ENCODE measurements at places on chromosomes 2 and 18. TPM values are rescaled to one million over a fixed set of nuclear protein-coding genes. Genes with fewer than 3 reads are reported as not detected.

TCF7L1 gene
- total RNA-seq, result not detected

PDE1A gene
- total RNA-seq, result not detected

ACOXL gene
- 1.2 TPM for total RNA-seq

NIFK gene
- 78.7 TPM for total RNA-seq

SAG gene
- total RNA-seq, result not detected

STAM2 gene
- total RNA-seq, result 22.4 TPM

CEBPZOS gene
- total RNA-seq, result 40.8 TPM

C2orf81 gene
- 3.5 TPM for total RNA-seq

WNT6 gene
- not detected for total RNA-seq

RMDN2 gene
- 0.78 TPM for total RNA-seq

KIF1A gene
- 0.17 TPM for total RNA-seq

KIAA2012 gene
- not detected for total RNA-seq

FBXO48 gene
- total RNA-seq, result 2.5 TPM

TFCP2L1 gene
- not detected for total RNA-seq

GAD1 gene
- 5.1 TPM for total RNA-seq

PRKAG3 gene
- total RNA-seq, result not detected

LCT gene
- total RNA-seq, result 0.74 TPM

ACMSD gene
- not detected for total RNA-seq

PAX3 gene
- not detected for total RNA-seq

RNF103 gene
- 16.4 TPM for total RNA-seq

KCNIP3 gene
- total RNA-seq, result not detected

TMEM182 gene
- total RNA-seq, result 2.2 TPM

SLC5A7 gene
- not detected for total RNA-seq

IAH1 gene
- total RNA-seq, result 60.7 TPM

GDF7 gene
- total RNA-seq, result not detected

TSHZ1 gene
- 14.9 TPM for total RNA-seq

PPP1CB gene
- 196 TPM for total RNA-seq

CLIP4 gene
- 29.4 TPM for total RNA-seq

ZNF385B gene
- not detected for total RNA-seq

LINC00305 gene
- not detected for total RNA-seq

RBKS gene
- total RNA-seq, result 1.6 TPM

ADRA2B gene
- total RNA-seq, result 0.07 TPM

SNED1 gene
- total RNA-seq, result 21.0 TPM

EFHD1 gene
- 0.86 TPM for total RNA-seq

PRKCE gene
- 13.7 TPM for total RNA-seq

ALK gene
- total RNA-seq, result not detected

GALNT3 gene
- total RNA-seq, result 15.4 TPM

PROKR1 gene
- total RNA-seq, result 0.05 TPM

OTOS gene
- not detected for total RNA-seq

MOGAT1 gene
- total RNA-seq, result not detected

TTN gene
- total RNA-seq, result 9.7 TPM

GBX2 gene
- total RNA-seq, result not detected

REEP1 gene
- total RNA-seq, result 0.10 TPM

POTEJ gene
- total RNA-seq, result not detected

KCNF1 gene
- not detected for total RNA-seq

EMILIN1 gene
- total RNA-seq, result 1.4 TPM

OSR1 gene
- total RNA-seq, result not detected

DLGAP1 gene
- total RNA-seq, result 0.44 TPM

MDH1B gene
- total RNA-seq, result not detected

CBLN2 gene
- total RNA-seq, result not detected
